Stimulated activated CD8-positive, alpha-beta memory T cell treated with anti-CD3 and anti-CD28 coated beads, Interleukin-2, amount 100 ng/mL, for 1 hour (primary cell): ENCODE measurements at places on chromosomes 12 and 14.

GRCh38 chr12:52604859-52605258 lies 3.6 kb upstream of the KRT72 start:
- DNase-seq: no peak

DNA sequence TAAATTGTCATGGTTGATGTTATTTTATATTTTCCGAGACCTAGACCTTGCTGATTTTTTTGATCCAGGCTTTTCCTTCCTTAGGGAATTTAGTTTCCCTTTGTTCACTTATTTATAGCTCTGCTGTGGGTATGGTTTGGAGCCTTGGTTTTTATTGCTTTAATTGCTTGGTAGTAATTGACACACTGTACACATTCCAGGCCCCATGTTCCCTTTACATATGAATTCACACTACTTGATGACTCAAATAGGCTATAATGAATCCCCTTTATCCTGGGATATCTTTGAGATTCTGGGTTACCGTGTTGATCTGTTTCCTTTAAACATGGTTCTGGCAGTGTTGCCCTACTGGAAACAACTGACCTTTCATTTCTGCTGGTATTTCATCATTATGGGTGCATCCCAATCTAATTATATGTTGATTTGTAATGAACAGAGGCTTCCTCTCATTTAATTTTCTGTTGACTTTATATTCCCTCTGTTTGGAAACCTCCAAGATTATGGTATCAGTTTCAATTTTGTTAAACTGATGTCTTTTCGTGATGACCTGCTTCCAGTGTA lies 424.0 kb downstream of the RAD51B start:
- no peak for DNase-seq

GRCh38 chr12:5456906-5457305 lies 25.0 kb downstream of the NTF3 start:
- DNase-seq: no peak

DNA sequence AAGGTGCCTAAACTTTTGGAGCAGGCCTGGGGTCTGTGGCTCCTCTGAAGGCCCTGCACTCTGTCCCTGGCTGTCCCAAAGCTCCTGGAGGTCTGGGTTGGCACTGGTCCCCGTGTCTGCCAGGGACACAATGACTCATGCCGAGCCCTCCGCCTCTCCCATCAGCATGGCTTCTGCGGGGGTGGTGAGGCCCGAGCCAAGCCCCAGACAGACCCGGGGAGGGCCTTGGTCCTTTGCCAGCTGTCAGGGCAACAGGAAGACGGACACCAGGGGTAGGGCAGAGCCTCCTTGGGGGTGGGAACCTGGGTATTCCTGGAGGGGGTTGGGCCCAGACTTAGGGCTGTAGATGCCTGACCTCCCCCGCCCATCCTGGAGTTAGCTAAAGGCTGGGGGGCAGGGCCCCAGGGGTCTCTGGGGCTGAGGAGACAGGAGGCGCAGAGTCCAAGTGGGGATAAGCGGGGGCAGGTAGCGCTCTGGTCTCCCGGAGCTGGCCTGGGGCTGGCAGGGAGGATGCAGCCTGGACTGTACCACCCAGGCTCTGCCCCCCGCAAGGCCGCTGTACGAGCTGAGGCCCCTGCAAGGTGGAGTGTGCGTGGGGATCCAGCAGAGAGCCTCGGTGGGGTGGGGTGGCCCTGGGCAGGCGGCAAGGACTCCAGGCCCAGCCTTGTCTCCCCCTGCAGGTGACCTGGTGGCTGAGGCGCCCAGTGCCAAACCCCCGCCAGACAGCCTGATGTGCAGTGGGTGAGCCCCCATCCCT lies 16.4 kb upstream of the PUS1 start:
- DNase-seq: no peak

DNA sequence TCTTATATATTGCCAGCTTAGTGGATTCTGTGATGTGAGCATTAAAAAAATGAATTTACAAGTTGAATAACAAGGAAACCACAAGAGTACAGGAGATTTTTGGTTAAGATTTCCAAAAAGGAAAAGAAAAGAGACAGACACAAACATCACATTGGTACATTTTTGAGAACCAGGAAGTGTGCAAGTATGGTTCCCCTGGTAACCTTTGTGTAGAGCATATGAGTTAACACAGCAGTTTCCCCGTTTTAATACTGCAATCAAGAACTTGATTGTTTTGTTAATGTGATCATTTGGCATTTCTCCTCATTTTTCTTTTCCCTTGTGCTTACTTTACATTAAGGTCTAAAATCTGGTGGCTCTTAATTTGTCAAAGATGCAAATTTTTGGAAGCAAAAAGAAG lies 490.4 kb upstream of the ATP2B1 start:
- no peak for DNase-seq

DNA sequence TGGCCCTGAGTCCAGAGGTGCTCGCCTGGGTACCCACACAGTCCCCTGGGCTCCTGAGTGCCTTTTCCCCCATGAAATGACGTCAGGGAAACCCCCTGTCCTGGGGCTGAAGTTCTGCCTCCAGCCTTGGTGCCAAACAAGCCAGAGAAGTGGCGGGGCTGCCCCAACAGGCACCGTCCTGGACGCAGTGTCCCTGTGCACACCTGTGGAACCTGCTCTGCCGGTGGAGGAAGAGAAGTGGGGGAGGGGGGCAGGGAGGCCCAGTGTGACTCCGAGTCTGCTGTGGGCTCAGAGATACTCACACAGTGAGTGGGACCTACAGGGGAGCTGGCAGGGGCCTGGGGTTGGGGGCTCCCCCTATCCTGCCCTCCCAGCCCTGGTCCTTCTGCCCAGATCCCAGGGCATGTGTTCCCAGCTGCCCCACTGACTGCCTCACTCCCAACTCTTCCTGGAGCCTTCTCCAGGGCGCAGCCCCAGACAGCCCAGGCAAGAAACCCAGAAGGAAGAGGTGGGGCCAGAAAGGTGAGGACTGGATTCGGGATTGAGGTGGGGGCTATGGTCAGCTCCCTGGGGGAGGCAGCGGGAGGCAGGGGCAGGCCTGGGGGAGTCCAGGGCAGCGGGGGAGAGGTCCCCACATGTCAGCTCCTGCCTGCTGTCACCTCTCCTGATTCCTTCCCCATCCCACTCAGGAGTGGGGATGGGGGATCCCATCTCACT lies 24.7 kb downstream of the CCDC85C start:
- DNase-seq: no peak

DNA sequence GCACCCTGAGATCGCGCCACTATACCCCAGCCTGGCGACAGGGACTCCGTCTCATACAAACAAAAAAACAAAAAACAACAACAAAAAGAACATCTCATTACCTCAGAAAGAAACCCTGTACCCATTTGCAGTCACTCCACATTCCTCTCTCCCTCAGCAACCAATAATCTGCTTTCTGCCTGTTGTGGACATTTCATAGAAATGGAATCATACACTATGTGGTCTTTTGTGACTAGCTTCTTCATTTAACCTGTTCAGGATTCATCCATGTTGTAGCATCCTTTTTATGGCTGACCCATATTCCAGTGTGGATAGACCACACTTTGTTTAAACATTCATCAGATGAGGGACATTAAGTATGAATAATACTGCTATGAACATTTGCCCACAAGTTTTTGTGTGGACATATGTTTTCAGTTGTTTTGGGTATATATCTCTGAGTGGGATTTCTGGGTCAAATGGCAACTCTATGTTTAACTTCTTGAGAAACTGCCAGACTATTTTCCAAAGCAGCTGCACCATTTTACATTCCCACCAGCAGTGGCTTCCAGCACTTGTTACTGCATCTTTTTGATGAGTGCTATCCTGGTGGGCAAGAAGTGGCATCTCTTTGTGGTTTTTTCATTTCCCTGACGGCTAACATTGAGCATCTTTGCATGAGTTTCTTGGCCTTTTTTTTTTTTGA lies 5.9 kb upstream of the RCOR1 start:
- no peak for DNase-seq

- DNase-seq: no peak
Observed at GRCh38 chr14:103616635-103617300, 12.2 kb upstream of the KLC1 start.

DNA sequence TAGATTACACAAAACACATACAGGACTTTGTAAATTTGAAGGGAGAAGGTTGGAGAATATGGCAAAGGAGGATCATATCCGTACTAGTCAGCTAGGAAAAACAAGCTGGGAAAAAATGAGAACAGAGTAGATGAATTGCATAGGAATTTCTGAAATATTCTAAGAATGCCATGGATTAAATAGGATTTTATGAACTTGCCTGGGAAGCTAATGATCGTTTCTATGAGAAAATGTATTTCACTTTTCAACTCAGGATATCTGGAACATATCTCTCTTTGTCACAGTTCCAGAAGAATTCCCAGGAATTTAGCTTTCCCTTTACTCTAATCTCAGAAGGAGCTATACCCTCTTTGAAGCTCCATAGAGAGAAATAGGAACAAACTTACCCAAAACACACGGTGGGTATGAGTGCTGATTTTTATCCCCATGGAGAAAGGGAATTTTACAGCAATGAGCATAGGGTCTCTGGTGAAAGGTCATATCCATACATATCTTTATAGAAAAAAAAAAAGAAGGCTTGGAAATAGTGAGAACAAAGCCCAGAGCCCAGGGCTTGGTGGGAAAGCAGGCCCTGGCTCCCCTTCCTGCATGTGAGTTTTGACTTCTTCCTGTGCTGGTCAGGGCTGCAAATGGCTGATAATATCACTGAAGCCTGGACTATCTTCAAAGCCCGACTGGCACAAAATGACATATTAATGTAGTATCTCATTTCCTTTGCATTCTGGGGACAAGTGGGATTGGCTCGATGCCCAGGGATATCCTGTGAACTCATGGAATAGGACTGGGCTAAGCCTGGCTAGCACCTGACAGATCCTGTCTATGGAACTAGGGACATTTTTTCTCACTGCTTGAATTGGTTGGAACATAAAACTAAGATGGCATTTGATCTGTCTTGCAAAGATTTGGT lies 136.3 kb downstream of the AEBP2 start:
- no peak for DNase-seq

- DNase-seq: no peak
Observed at GRCh38 chr14:20583908-20584307, 3.9 kb downstream of the RNASE11 start.

DNA sequence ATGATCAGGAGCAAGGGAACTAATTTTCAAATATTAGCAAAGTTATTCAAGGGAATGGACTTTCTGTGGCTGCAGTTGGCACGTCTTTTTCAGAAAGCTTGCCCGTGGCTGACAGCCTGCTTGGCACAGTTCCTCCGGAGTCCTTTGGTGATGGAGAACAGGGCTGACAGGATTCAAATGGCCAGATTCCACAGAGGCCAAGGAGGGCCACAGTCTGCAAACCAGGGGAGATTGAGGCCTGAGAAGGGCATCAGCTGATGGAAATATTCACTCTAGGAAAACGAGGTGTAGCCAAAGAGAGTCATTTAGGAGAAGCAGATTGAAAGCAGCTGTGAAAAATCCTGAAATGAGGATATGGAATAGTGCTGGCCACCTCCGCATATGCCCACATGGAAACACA lies 178.3 kb downstream of the EMP1 start:
- DNase-seq: no peak

GRCh38 chr14:94517248-94517640 lies 8.0 kb upstream of the SERPINA12 start:
- no peak for DNase-seq

GRCh38 chr14:96737881-96738280 lies 59.3 kb upstream of the VRK1 start:
- DNase-seq: no peak
